ENCODE measurements at places on chromosomes 16 and 17. TPM values are rescaled to one million over a fixed set of nuclear protein-coding genes. Genes with fewer than 3 reads are reported as not detected.

The KRT31 gene
- not detected for polyA plus RNA-seq

The GPR139 gene
- polyA plus RNA-seq = not detected

The SLC35G6 gene
- not detected for polyA plus RNA-seq

The GSG1L gene
- 3.8 TPM for polyA plus RNA-seq

DNA sequence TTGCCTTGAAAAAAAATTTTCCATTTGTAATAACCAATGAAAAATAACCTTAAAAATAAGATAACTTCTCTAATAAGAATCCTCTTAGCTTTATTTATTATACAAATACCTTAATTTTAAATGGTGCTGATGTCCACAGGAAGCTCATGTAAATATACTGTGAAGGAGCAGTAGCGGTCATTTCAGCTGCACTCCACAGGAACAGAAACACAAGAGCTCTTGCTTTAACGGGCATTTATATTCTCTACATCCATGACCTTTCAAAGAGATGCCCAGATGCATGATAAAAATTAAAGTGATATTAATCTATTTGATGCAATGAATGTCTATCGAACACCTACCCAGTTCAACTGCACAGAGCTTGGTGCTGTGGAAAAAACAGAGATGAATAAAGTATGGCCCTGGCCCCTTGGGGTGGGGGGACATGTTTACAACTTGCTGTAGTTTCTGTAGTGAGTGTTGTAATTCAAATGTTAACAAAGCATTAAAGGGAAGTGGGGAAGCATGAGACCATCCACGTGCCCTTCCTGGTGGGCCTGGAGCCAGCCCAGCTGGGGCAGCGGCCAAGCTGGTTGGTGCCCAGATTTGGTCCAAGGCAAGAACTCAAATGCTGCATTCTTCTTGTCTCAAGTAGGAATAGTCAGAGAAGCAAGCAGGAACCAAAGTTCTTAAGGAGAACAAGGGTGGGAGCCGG, 47.9 kb downstream of the IQCK start:
- DNase-seq = peak; percentile 83

DNA sequence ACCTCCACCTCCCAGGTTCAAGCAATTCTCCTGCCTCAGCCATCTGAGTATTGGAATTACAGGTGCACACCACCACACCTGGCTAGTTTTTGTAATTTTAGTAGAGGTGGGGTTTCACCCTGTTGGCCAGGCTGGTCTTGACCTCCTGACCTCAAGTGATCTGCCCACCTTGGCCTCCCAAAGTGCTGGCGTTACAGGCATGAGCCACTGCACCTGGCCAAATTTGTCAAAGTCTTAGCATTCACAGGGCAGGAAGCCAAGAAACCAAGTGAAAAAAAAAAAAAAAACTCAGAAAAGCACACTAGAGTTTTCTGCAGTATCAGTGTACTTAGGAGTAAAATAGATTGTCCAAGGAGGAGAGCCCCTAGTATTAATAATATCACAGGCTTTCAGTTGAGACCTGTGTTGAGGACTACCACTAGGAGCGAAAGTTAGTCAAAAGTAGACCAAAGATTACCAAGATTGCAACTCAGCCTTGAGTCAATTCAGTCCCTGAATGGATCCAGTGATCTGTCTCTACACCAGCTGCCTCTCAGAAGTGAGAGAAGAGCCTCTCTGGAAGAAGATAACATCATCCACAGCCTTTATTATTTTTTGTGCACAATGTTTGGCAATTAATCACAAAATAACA, 159.7 kb downstream of the CEP112 start:
- DNase-seq = no peak

GRCh38 chr17:48228720-48229119, 121.2 kb downstream of the SNX11 start:
- no peak for DNase-seq

GRCh38 chr16:49824593-49824992, 31.3 kb downstream of the ZNF423 start:
- no peak for DNase-seq

GRCh38 chr17:71438631-71439146, 682.1 kb upstream of the SOX9 start:
- DNase-seq = no peak

- no peak for DNase-seq
These were observed 84.6 kb downstream of the PARN start for GRCh38 chr16:14545346-14545884.

DNA sequence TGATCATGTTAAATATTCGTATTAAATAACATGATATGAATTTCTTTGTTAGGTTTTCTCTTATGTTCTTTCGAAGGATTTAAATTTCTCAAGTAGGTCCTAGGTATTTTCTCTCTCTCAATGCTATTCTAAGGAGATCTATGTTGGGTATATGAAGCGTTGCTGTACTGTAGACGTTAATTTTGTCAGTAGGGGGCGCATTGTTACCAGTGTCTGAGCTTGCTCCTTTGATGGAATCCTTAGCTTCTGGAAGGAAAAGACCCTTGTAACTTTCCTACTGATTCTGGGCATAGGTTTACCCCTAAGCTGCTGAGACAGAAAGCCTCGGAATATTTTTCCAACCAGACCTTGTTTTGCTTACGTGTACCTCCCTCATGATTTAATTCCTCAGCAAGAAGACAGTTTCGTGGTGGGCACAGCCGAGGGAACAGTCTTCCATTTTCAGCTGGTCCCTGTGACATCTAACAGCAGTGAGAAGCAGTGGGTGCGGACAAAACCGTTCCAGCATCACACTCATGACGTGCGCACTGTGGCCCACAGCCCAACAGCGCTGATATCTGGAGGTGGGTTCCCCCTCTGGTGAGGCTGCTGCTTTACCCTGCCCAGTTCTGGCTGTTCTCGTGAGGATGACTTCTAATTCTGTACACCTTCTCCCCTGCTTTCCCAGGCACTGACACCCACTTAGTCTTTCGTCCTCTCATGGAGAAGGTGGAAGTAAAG, 17.9 kb downstream of the UTP4 start:
- no peak for DNase-seq

GRCh38 chr16:8554881-8555280, 35.4 kb downstream of the TMEM114 start:
- DNase-seq = no peak

- DNase-seq = no peak
These were observed 47.5 kb downstream of the N4BP1 start for GRCh38 chr16:48562475-48562874.
